ENCODE measurements at places on chromosomes 7 and 10.

GRCh38 chr7:1081931-1082401, 5.9 kb upstream of the GPER1 start:
- DNase-seq, result no peak

GRCh38 chr7:104818961-104819880, 194.8 kb upstream of the KMT2E start:
- no peak for DNase-seq

- no peak for DNase-seq
These were observed 287.1 kb upstream of the CELF2 start for GRCh38 chr10:10730471-10731043.

- no peak for DNase-seq
These were observed 149.4 kb downstream of the LRRN3 start for GRCh38 chr7:111240371-111240770.

DNA sequence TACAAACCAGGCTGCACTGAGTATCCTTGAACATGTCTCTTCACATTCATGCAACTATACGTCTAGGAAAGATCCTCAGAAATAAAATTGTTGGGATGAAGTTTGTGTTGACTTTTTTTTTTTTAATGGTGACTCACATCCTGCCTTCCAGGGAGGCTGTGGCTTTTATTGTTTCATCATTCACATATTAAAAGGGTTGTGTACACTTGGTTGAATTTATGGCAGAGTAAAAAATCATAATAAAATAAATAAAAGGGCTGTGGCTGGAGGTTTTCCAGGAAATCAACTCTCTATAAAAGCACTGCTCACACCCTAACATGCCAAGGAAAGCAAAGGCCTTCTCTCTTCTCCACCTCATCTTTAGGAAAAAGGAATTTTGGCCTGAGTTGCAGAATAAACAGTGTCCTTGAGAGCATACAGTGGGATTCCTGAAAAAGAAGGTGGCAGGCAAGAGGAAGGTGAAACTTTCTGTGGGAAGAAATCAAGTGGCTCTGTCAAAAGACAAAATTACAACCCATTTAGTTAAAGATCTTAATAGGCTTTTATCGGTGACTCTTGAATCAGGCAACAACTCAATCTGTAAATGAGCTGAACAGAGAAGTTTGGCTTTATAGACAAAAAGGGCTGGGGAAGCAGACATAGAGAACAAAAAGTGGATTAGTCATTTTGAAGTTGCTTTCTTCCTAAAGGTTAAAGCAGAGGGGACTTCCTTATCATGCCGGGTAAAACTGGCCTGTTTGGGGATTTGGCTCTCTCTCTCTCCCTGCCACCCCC, 41.6 kb upstream of the FHIP2A start:
- peak; percentile 14 for DNase-seq

DNA sequence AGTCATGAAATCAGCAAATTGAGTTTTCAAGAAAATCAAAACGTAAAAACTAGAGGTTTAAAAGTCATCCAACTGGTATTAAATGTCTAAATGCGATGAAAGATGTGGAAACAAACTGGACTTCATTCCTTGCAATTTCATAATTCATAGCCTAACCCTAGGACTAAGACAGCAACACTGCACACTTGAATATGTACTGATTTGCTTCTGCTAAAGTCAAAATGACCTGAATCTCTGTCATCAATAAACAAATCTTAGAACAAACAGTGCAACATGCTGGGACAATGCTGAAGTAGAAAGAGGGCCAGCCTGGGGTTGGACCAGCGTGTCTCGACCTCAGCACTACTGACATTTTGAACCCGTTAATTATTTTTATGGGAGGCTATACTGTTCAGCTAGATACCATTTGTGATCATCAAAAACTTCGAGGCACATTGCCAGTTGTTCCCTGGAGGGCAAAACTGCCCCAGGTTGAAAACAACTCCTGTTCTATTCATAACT, 47.1 kb downstream of the MYOF start:
- no peak for DNase-seq

GRCh38 chr10:112872728-112873127, 77.3 kb upstream of the TCF7L2 start:
- no peak for DNase-seq
